ENCODE measurements at places on chromosomes 12 and 14.

GRCh38 chr12:53530920-53531319 is 23.6 kb upstream of the NPFF start:
- no peak for DNase-seq

DNA sequence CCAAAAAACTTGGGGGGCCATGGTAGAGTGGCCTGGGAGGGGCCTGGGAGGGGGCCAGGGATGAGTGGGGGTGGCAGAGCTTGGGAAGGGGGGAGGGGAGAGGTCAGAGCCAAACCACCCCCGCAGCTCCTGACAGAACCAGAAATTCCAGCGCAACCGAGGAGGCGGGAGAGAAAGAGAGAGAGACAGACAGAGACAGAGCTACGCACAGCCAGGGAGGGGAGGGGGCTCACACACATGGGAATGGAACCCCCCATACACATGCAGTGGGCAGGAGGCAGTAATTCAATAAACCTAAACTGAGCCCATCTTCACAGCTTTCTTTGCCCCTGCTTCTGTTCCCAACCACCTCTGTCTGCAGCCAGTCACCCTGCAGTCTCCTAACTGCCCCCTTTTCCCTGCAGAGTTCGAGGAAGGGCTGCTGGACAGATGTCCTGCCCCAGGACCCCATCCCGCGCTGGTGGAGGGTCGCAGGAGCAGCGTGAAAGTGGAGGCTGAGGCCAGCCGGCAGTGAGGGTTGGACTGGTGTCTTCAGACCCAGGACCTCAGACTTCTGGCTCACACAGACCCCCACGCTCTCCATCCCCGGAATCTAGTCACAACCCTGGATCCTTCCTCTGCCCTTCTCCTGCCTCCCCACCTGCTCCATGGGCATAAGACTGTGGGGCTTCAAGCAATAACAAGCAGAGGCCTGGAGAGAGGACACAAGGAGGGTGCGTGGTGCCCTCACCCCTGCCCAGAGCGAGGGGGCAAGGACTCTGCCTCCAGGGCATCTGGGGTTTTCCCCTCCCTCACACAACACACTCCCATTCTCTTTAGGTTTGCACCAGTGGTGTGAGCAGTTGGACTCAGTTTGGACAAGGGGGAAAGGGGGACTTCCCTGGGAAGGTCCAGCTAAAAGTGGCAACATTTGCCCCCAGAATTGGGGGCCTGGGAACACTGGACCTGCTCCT is 5.6 kb downstream of the NAB2 start:
- DNase-seq = no peak

DNA sequence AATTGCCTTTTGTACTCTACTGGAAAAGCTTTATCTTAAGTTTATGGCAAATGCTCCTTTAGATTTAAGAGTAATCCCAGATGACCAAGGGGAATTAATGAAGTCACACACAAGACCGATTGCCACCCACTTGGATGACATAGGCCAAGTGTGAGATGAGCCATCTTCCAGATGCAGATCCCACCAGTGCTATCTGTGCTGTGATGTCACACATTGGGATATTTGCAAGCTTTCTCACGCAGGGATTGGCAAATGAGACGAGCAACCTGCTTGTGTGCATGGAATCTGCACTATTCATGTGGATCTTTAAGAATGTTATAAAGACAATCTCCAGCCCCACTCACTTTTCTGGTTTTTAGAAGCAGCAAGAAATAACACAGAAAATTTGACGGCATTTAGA is 602.1 kb upstream of the TMEM132C start:
- DNase-seq = no peak

- no peak for DNase-seq
Observed at GRCh38 chr14:21352587-21352986, 31.2 kb downstream of the SUPT16H start.

- no peak for DNase-seq
Observed at GRCh38 chr14:99360774-99361595, 89.0 kb upstream of the BCL11B start.

- no peak for DNase-seq
Observed at GRCh38 chr12:91023326-91024004, 18.7 kb upstream of the EPYC start.

GRCh38 chr14:22213120-22213519 is 375.9 kb downstream of the DAD1 start:
- DNase-seq = no peak

- no peak for DNase-seq
Observed at GRCh38 chr14:33799705-33800570, 150.9 kb downstream of the EGLN3 start.

DNA sequence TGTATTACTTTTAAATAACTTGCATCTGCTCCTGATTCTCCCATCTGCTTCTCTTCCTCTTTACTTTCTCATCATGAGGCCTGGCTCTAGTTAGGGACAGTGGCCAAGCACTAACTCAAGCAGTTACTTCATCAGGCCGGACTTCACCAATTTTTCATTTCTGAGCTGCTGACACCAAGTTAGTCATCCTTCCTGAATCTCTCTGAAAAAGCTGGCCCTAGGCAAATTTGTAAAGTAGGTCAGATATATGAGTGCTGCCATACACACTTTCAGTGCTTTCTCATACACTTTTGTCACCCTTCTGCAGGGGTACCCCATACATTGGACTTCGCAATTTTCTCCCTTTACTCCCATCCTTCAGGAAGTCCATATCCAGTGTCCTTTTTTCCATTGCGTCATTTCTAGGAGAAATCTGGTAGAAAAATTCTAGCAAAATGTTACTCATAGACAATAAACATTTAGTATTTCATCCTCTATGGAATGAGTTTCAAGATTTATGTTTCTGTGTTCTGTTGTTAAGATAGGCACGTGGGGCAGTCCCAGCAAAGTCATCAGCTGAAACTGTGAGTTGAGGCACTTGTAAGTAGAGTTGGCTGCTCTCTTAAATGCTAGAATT is 276.8 kb upstream of the TMPO start:
- no peak for DNase-seq

GRCh38 chr14:37116933-37117849 is 55.2 kb downstream of the SLC25A21 start:
- DNase-seq = no peak

GRCh38 chr12:953776-954175 is 4.3 kb upstream of the RAD52 start:
- DNase-seq = no peak
